Chondrocyte (in vitro differentiated cells): ENCODE measurements at places on chromosomes 7 and 10. TPM values are rescaled to one million over a fixed set of nuclear protein-coding genes. Genes with fewer than 3 reads are reported as not detected.

GRCh38 chr7:71237945-71238344 is 106.0 kb downstream of the GALNT17 start:
- H3K4me1 ChIP-seq, result peaks cover 47% of the 10 kb centered on the region
- no peaks in the 10 kb centered on the region for H3K27me3 ChIP-seq
- no peaks in the 10 kb centered on the region for H3K36me3 ChIP-seq
- H3K4me3 ChIP-seq, result no peak overlapping the region

DNA sequence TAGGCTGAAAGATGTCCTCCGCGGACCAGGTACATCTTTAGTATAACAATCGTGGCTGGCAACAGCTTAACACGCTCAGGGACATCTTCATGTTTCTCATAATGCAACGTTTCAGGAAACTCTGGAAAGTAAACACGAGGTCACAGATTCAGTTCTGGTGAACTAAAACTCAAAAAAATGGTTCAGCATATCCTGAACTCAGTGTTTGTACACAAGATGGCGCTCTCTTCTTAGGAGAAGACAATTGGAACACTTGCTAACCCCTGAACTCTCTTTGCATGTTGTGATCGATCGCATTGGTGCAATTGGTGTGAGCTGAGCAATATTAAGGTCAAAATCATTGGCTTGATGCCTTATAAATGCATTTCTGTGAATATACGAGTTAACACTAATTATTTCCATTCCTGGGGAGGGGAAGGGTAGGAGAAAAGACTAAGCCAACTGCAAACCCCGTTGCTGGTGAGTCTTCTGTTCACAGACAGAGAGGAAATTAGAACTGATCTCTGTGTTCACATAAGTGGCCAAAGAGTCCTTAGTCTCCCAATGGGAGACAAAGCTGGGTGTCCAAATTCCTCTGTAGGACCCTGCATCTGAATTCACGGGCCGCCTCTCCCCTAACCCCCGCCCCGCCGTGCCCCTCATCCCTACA is 52.6 kb upstream of the FAM180A start:
- H3K27me3 ChIP-seq, result peaks cover 6% of the 10 kb centered on the region
- no peak overlapping the region for H3K4me3 ChIP-seq
- no peaks in the 10 kb centered on the region for H3K36me3 ChIP-seq
- DNase-seq, result no peak

- H3K36me3 ChIP-seq, result peaks cover 25% of the 10 kb centered on the region
- H3K4me1 ChIP-seq, result peaks cover 88% of the 10 kb centered on the region
- H3K27me3 ChIP-seq, result no peaks in the 10 kb centered on the region
- H3K27ac ChIP-seq, result no peak overlapping the region
These were observed 32.2 kb downstream of the XPNPEP1 start for GRCh38 chr10:109891105-109891504.

DNA sequence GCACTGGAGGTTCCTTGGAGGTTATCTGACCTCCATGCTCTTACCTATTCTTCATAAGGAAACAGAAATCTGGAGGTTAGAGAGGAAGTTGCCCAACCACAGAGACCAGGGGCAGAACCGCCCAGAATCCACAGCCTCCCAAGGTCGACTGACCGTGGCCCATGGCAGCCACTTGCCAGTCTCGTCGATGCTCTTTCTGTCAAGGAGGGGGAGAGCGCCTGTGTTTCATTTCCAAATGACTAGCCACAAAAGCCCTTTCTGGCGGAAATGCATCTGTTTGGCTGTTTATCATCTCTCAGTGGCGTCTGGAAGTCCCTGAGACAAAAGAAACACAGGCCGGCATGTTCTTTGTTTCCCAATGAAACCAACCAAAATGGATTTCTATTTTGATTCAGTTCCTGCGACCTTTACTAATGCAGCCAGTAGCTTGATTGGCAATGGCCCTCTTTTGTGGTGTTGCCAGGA is 2.9 kb downstream of the RAMP3 start:
- peaks cover 2% of the 10 kb centered on the region for H3K4me1 ChIP-seq
- peaks cover 11% of the 10 kb centered on the region for H3K36me3 ChIP-seq
- H3K27me3 ChIP-seq, result peaks cover 45% of the 10 kb centered on the region
- peak; percentile 20 for DNase-seq
- H3K27ac ChIP-seq, result no peak overlapping the region

Gene BTBD16
- total RNA-seq, result 0.10 to 0.29 TPM in 2 of 3 replicates, not detected in the other

Gene C10orf105
- not detected in 3 replicates for total RNA-seq
